D721Med (cell line): ENCODE measurements at places on chromosomes 4 and X.

DNA sequence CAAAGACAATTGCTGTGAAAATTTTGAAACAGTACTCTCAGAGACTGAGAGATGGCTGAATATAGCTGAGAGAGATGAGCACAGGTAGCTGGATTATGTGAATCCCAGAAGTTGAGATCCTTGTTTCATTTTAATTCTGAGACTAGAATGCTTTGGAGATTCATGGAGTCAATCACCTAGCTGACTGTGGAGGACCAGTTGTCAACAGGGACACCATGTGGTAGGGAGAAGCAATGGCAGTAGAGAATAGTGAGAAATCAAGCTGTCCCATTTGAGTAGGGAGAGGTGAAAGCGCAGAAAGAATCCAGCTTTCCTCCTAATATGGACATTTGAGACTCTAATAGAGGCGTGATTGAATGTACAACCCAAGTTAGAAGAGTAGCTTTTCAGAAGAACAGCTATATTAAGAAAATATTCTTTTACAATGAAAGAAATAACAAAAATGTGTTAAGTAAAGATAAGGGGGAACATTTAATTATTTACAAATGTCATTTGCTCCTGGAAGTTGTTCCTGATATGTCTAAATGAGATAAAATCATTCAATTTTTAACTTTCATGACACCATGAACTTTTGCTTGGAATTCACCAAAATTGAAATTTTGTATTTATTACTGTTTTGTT, 30.3 kb upstream of the GLRB start:
- DNase-seq, result no peak

DNA sequence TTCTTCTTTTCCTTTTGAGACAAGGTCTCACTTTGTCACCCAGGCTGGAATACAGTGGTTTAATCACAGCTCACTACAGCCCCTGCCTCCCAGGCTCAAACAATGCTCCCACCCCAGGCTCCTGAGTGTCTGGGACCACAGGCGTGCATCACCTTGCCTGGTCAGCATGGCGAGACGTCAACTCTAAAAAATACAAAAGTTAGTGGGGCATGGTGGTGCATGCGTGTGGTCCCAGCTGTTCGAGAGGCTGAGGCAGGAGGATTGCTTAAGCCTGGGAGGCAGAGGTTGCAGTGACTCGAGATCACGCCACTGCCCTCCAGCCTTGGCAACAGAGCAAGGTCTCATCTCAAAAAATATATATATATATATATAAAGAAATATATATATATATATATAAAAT, 242.4 kb downstream of the SHOX start:
- no peak for DNase-seq

- no peak for DNase-seq
Observed at GRCh38 chr4:79964400-79965211, 108.4 kb downstream of the ANTXR2 start.

GRCh38 chrX:136711147-136711546, 63.2 kb downstream of the CD40LG start:
- no peak for DNase-seq

DNA sequence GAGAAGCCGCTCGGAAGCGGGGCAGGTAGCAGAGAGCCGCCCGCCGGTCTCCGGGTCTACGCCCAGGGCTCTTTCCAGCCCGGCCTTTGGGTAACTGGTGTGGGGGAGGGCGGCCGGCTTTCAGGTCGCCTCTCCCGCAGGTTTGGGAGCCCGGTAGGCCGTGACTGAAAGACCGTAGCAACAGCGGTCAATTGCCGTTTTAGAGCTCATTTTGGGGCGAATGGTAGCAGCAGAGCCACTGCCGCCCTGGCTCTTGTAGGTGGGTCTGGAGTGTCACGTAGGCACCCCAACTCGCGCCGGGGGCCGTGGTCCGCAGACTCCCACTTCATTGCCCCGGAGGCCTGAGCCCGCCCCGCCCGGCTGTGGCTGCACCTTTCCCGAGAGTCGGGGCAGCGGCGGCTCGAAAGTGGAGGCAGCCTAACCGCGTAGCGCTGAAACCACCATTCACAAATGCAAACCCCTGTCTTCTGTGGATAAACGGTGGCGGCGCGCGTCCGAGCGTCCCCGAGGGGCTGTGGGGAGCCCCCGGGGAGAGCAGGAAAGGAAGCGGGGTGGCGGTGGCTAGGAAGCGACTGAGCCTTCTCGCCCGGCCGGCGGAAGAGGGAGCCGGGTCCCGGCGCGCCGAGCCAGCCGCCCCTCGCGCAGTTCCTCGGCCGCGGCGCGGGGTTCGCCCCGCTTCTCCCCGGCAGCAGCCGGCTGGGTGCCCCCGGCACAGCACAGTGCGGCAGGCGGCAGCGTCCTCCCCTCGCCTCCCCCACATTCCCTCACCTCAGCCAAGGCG, 2185.1 kb upstream of the TENM3 start:
- DNase-seq, result no peak

DNA sequence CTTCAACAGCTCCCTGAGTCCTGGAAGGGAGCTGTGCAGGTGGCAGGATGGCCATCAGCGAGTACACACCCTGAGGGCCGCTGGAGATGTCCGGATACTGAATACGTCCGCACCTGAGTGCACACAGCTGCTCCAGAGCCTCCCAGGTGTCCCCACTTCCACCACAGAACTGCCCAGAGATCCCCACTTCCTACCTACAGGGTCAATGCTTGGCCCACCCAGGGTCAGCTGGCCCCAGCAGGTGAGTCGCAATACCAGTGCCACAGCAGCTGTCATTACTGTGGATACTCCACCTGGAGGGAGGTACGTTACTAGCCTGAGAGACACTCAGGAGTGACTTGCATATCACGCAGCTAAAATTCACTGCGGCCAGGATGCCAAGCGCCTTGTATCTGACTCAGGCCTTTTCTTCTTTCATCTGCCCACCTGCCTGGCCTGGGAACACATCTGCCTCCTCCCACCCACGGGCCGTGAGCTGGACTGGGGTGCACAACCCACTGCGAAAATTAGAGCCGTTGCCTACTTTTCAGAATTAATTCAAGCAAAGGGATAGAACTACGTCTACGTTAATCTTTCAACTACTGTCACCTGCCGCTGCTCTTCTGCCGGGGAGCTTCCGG, 9.4 kb downstream of the C4orf50 start:
- no peak for DNase-seq

DNA sequence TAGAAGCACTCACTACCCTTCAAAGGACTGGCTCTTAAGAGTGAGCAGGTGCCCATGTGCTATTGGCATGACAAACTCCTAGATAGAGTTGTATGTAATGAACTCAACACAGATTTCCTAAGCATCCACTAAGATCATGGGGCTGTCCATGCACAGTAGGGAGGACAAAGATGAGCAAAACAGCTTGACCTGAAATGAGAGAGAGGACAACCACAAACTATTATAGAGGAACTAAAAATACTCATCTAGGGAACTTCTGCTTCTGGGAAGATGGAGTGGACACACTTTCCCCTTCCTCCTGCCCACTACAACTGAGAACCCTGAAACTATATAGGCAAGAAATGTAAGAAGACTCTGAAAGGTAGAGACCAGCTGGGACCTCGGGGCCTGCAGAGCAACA, 20.8 kb upstream of the TMEM128 start:
- DNase-seq, result no peak

DNA sequence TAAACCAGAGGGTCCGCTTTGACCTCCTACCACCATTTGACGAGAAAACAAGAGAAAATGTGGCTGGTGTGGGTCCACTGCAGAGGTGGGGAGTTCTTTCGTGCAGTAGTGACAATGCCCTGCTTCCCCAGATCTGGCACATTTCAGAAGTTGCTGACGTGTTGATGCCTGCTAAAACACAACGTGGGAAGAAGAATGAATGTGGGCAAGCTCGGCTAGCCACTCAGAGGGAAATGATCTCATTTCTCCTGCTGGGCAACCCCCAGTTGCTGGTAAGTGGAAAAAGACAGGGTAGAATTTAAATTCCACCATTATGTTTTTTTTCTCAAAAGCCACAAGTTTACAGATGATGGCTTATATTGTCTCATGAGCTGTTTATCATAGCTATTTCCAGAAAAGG, 77.9 kb downstream of the LUZP4 start:
- no peak for DNase-seq

DNA sequence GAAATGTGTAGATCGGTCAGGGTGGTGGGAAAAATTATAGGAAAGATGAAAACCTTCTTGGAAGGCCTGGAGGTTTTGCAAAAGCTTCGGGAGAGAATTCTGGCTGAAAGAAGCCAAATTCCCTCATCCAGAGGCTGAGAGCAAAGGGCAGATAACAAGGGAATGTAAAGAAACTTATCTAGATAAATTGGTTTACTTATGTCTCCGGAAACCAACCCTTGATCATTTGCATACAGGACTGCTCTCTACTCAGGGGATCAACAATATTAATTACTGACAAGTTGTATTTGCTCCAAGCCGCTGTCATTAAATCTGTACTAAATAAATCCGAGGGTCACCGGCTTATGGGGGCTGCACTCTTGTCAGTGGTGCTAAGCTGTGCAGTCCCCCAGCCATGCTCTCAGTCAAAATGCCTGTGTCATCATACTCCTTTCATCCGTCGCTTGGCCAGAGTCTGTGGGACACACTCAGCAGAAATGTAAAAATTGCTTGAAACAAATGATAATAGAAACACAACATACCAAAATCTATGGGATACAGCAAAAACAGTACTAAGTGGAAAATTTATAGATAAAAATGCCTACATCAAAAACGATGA, 715.7 kb downstream of the KCTD8 start:
- no peak for DNase-seq

GRCh38 chr4:7777871-7778509, 161.7 kb downstream of the AFAP1 start:
- DNase-seq, result no peak

GRCh38 chr4:21420166-21420565, 528.4 kb downstream of the KCNIP4 start:
- no peak for DNase-seq

DNA sequence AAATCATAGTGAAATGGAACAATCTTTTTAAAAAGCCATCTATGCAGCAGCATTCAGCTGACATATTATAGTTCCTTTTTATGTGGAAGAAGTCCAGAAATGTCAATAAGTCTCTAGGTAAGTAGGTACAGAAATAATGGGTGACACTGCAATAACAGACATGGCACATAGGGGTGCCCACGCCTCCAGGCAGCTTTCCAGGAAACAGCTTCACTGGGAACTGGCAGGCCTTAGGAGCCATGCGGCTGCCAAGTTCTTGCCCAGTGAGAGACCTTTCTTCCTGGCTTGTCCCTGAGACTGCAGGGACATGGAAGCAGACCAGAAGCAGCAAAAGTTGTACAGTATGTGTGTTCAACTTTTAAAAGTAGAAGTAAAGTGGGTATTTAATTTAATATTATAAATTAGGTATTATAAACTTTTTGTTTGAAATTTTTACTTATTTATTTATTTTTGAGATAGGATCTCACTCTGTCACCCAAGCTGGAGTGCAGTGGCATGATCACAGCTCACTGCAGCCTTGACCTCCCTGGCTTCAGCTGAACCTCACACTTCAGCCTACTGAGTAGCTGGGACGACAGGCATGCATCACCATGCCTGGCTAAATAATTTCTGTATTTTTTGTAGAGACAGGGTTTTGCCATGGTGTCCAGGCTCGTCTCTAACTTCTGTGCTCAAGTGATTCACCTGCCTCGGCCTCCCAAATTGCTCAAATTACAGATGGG, 12.1 kb upstream of the ETNPPL start:
- no peak for DNase-seq

DNA sequence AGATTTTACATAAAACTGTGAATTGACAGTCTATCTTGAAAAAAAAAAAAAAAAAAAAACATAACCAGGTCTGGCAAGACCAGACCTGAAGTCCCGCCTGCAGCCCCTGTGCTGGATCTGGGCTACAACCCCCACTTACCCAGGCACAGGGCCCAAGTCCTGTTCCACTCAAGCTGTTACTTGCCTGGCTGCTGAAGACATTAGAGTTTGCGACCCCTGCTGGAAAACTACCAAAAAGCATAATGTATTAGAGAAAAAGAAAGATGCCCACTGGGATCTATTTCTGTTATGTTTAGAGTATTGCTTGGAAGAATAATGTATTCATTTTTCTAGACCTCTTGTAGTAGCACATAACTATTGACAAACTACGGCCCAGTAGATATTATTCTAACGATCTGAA, 4.7 kb downstream of the HS3ST1 start:
- DNase-seq, result no peak

- DNase-seq, result no peak
Observed at GRCh38 chrX:125170459-125170858, 149.2 kb upstream of the TEX13C start.

GRCh38 chr4:55801498-55801897, 18.1 kb upstream of the EXOC1L start:
- no peak for DNase-seq

GRCh38 chrX:118189000-118189399, 72.4 kb upstream of the KLHL13 start:
- DNase-seq, result no peak

DNA sequence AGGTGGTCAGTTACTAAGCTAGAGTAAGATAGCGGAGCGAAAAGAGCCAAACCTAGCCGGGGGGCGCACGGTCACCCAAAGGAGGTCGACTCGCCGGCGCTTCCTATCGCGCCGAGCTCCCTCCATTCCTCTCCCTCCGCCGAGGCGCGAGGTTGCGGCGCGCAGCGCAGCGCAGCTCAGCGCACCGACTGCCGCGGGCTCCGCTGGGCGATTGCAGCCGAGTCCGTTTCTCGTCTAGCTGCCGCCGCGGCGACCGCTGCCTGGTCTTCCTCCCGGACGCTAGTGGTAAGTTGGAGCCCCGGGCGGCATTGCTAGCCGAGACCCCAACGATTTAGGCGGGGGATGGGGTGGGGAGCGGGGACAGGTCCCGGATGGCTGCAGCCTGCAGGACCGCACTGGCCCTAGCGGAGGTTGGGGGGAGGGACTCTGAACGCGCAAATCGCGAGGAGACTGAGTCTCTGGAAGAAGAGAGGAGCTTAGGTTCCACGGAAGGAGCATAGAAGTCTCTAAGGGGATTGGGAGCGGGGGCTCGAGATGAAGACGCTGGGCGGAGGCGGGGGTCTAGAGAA, 573 bp downstream of the HTR2C start:
- DNase-seq, result no peak

DNA sequence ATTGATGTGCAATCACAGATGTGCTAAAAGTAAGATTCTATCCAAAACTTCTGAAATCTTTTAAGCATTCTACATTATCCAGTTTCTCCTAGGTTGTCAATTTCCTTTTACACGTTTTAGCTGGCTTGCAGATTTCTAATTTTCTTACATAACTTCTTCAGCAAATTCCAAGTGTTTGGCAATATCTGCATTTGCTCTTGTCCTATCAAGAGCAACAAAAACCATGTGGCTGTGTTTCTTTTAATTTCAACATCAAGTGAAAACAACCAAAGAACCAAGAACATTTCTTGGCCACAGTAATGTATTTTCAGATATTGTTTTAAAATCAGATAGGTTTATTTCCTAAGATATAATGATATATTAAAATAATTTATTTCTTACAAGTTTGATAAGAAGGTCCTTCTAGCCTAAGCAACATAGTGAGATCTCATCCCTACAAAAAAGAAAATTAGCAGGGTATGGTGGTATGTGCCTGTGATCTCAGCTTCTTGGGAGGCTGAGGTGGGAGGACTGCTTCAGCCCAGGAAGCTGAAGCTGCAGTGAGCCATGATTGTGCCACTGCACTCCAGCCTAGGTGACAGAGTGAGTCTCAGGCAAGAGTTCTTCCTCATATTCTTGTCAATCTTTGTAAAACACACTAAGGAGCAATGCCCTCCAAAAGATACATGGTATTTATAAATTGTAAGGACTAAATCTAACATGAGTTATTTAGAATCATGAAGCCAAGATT, 131.4 kb upstream of the NAP1L5 start:
- DNase-seq, result no peak
